ENCODE measurements at places on chromosomes 5 and 9. TPM values are rescaled to one million over a fixed set of nuclear protein-coding genes. Genes with fewer than 3 reads are reported as not detected.

TMEM174 gene
- total RNA-seq = not detected

ANKRD18A gene
- 2.1 TPM for total RNA-seq

PCDHA9 gene
- not detected for total RNA-seq

SHC3 gene
- not detected for total RNA-seq

PTGES gene
- total RNA-seq = not detected

LIX1 gene
- total RNA-seq = not detected

MYMK gene
- not detected for total RNA-seq

TTC23L gene
- not detected for total RNA-seq

MARCOL gene
- not detected for total RNA-seq

ZNF484 gene
- 11.5 TPM for total RNA-seq

NR4A3 gene
- total RNA-seq = 2.3 TPM

NMUR2 gene
- not detected for total RNA-seq

HTR4 gene
- total RNA-seq = not detected

CATSPER3 gene
- total RNA-seq = 0.95 TPM

GFI1B gene
- total RNA-seq = not detected

REEP2 gene
- 2.6 TPM for total RNA-seq

BARHL1 gene
- not detected for total RNA-seq

IL31RA gene
- 0.14 TPM for total RNA-seq

PCDHGB4 gene
- total RNA-seq = 0.23 TPM

PCDHGB1 gene
- 0.18 TPM for total RNA-seq

RASEF gene
- not detected for total RNA-seq

SPATA31C1 gene
- total RNA-seq = not detected

TRPM6 gene
- not detected for total RNA-seq

ELAVL2 gene
- total RNA-seq = not detected

ANXA2R gene
- 26.2 TPM for total RNA-seq

PCDHA8 gene
- not detected for total RNA-seq

FOXD4L4 gene
- 0.23 TPM for total RNA-seq

Data from T-helper 2 cell treated with Interferon-gamma antibody and Interleukin-4, amounts not matched to agents 100 ng/mL and 5 ng/mL, for 36 hours (primary cell).